Lower lobe of right lung (tissue), 2 donors: ENCODE measurements at places on chromosomes 11 and 22. TPM values are rescaled to one million over a fixed set of nuclear protein-coding genes. Genes with fewer than 3 reads are reported as not detected.

The SCGB1C1 gene
- not detected for total RNA-seq

The KLHL35 gene
- total RNA-seq: 2.6 TPM

The SYT9 gene
- total RNA-seq: 0.18 TPM

The IGSF9B gene
- 5.5 TPM for total RNA-seq

The LMF2 gene
- 58.8 TPM for total RNA-seq

GRCh38 chr22:26589367-26589844 lies 526 bp downstream of the TPST2 start:
- H3K27ac ChIP-seq: peak overlapping the region; percentile 91
- no peaks in the 10 kb centered on the region for H3K36me3 ChIP-seq
- H3K27me3 ChIP-seq: no peaks in the 10 kb centered on the region
- H3K4me1 ChIP-seq: peaks cover 59% of the 10 kb centered on the region

- no peak overlapping the region for H3K4me3 ChIP-seq
- H3K27ac ChIP-seq: no peak overlapping the region
- no peaks in the 10 kb centered on the region for H3K27me3 ChIP-seq
- no peaks in the 10 kb centered on the region for H3K4me1 ChIP-seq
- no peak for DNase-seq
- no peaks in the 10 kb centered on the region for H3K36me3 ChIP-seq
Observed at GRCh38 chr11:34208266-34209135, 103.1 kb downstream of the NAT10 start.

- H3K4me3 ChIP-seq: no peak overlapping the region
- H3K4me1 ChIP-seq: peaks cover 16% of the 10 kb centered on the region
- no peaks in the 10 kb centered on the region for H3K36me3 ChIP-seq
Observed at GRCh38 chr11:63019506-63019905, 3.9 kb upstream of the SLC22A8 start.

GRCh38 chr11:69637941-69638871 lies 2.8 kb upstream of the CCND1 start:
- peak; percentile 80 for DNase-seq
- H3K4me3 ChIP-seq: peak overlapping the region; percentile 80
- H3K27me3 ChIP-seq: peaks cover 44% of the 10 kb centered on the region
- no peaks in the 10 kb centered on the region for H3K36me3 ChIP-seq
- peaks cover 55% of the 10 kb centered on the region for H3K4me1 ChIP-seq

DNA sequence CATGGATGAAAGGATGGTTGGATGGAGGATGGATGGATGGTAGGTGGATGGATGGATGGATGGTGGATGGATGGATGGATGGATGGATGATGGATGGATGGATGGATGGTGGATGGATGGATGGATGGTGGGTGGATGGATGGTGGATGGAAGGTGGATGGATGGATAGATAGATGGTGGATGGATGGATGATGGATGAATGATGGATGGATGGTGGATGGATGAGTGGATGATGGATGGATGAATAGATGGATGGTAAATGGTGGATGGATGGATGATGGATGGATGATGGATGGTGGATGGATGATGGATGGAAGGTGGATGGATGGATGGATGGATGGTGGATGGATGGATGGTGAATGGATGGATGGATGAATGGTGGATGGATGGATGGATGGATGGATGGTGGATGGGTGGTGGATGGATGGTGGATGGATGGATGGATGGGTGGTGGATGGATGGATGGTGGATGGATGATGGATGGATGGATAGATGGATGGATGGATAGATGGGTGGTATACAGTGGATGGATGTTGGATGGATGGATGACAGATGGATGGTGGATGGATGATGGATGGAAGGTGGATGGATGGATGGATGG lies 350.8 kb downstream of the BRD1 start:
- no peak overlapping the region for H3K27ac ChIP-seq
- no peak overlapping the region for H3K4me3 ChIP-seq
- no peaks in the 10 kb centered on the region for H3K36me3 ChIP-seq
- peaks cover under 1% of the 10 kb centered on the region for H3K4me1 ChIP-seq
- no peak for DNase-seq

- H3K27ac ChIP-seq: no peak overlapping the region
- H3K36me3 ChIP-seq: no peaks in the 10 kb centered on the region
- H3K27me3 ChIP-seq: no peaks in the 10 kb centered on the region
- H3K4me3 ChIP-seq: no peak overlapping the region
- DNase-seq: no peak
- H3K4me1 ChIP-seq: no peaks in the 10 kb centered on the region
Observed at GRCh38 chr22:41768430-41768829, 32.0 kb upstream of the CCDC134 start.

- no peak for DNase-seq
- H3K4me1 ChIP-seq: no peaks in the 10 kb centered on the region
- H3K36me3 ChIP-seq: no peaks in the 10 kb centered on the region
- no peaks in the 10 kb centered on the region for H3K27me3 ChIP-seq
- H3K27ac ChIP-seq: no peak overlapping the region
Observed at GRCh38 chr22:26853071-26853470, 195.7 kb downstream of the MIAT start.

DNA sequence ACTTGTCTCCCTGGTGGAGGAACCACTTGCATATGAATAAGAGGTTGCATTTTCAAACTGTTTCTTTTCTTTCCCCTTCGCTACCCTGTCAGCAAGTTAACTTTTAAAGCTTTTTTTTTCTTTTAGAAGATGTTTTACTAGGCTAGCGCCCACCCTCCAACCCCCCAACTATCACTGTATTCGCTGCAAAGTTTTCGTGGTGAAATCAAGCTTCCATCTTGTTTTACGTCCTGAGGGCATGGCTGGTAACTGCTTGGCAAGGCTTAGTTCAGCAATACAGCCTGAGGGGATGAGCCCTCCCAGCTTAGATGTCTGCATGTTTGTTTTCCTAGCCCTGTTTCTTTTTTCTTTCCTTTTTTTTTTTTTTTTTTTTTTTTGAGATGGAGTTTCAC lies 1359.3 kb downstream of the LRRC4C start:
- no peak overlapping the region for H3K27ac ChIP-seq
- no peaks in the 10 kb centered on the region for H3K36me3 ChIP-seq
- H3K4me3 ChIP-seq: no peak overlapping the region
- H3K27me3 ChIP-seq: no peaks in the 10 kb centered on the region
- DNase-seq: no peak

- DNase-seq: no peak
- no peak overlapping the region for H3K27ac ChIP-seq
- no peak overlapping the region for H3K4me3 ChIP-seq
- peaks cover 44% of the 10 kb centered on the region for H3K4me1 ChIP-seq
- no peaks in the 10 kb centered on the region for H3K27me3 ChIP-seq
Observed at GRCh38 chr22:30192427-30192826, 54.1 kb downstream of the LIF start.

DNA sequence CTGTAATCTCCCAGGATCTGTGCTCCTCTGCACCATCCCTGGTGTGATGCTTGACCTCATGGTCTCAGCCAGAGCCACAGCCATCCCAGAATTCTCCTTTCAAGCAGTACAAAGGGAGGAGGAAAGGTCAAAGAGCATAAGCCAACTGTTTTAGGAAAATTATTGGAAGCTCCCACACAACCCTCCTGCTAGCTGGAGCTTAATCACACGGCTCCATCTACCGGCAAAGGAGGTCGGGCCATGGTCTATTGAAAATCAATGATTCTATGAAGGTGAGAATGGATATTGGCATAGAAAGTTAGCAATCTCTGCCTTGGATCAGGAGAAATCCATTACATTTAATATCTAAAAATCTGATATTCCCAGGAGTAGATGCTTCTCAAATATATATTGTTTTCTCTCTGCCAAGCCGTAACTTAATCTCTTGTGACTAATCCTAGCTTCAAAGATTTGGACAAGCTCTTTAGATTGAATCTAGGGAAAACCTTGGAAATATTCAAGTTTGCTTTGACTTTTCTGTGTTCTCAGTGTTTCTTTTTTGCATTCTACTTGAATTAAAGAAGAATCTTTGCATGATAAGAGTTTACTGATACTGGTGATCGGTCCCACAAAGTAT lies 259.6 kb downstream of the NTM start:
- DNase-seq: no peak
- H3K4me1 ChIP-seq: no peaks in the 10 kb centered on the region
- no peaks in the 10 kb centered on the region for H3K27me3 ChIP-seq

DNA sequence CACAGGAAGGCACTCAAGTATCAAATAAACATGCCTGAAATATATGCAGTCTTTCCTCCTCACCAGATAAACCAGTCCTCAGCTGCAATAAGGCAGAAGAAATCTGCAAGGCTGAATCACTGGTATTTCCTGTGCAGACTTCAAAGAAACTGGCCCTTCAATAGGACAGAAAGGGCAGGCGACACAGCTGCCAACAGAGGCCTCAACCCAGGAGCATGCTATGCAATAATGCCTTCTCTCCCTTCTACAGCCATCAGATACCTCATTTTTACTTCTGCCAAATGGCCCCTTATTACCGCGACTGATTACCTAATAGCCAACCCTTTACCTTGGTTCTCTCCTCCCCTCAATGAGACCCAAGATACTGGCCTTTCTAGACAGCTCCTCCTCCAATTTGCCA lies 8.0 kb downstream of the NUMA1 start:
- H3K27me3 ChIP-seq: no peaks in the 10 kb centered on the region
- peaks cover 60% of the 10 kb centered on the region for H3K4me1 ChIP-seq
- peaks cover 13% of the 10 kb centered on the region for H3K36me3 ChIP-seq
- H3K4me3 ChIP-seq: no peak overlapping the region
- no peak for DNase-seq
- H3K27ac ChIP-seq: peak overlapping the region; percentile 32

- H3K36me3 ChIP-seq: no peaks in the 10 kb centered on the region
- H3K27ac ChIP-seq: no peak overlapping the region
Observed at GRCh38 chr11:31464436-31464835, 45.0 kb downstream of the IMMP1L start.

- H3K27ac ChIP-seq: no peak overlapping the region
- H3K4me3 ChIP-seq: no peak overlapping the region
- peaks cover 61% of the 10 kb centered on the region for H3K36me3 ChIP-seq
- no peak for DNase-seq
- peaks cover 7% of the 10 kb centered on the region for H3K4me1 ChIP-seq
- no peaks in the 10 kb centered on the region for H3K27me3 ChIP-seq
Observed at GRCh38 chr22:46676479-46676878, 56.3 kb downstream of the GRAMD4 start.

DNA sequence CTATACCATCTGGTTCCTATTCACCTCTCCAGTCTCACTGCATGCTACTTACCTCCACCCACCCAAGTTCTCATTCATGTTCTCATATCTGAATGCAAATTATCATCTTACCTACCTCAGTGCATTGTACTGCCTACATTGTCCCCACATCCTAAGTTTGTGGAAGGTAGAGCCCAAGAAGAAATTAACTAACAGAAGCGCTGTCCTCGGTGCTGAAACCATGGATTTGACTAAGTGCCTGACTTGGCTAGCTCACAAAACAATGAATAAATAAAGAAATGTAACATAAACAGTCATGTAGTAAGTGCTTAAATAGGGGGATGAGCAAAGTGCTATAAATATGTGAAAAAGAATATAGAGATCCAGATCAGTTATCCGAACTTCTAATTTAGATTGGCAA lies 63.2 kb downstream of the GRIA4 start:
- H3K27me3 ChIP-seq: no peaks in the 10 kb centered on the region
- H3K36me3 ChIP-seq: no peaks in the 10 kb centered on the region
- H3K4me1 ChIP-seq: no peaks in the 10 kb centered on the region
- no peak overlapping the region for H3K27ac ChIP-seq
- H3K4me3 ChIP-seq: no peak overlapping the region

- peak overlapping the region; percentile 38 for H3K4me3 ChIP-seq
- H3K27me3 ChIP-seq: no peaks in the 10 kb centered on the region
- H3K4me1 ChIP-seq: peaks cover 80% of the 10 kb centered on the region
- DNase-seq: no peak
- H3K36me3 ChIP-seq: no peaks in the 10 kb centered on the region
Observed at GRCh38 chr11:78350091-78350645, 67.5 kb downstream of the GAB2 start.

DNA sequence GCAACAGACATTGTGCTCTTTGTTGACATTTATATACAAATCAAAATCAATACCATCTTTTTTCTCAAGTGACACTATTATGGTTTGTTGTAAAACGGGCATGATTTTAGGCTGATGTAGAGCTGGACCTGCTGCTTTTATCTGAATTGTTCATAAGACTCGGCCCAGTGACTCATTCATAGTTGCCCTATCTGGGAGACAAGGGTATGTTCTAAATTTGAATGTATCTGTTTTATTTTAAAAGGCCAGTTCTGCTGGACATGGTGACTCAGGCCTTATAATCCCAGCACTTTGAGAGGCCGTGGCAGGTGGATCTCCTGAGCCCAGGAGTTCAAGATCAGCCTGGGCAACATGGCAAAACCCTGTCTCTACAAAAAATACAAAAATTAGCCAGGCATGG lies 39.3 kb downstream of the CEP295 start:
- no peak for DNase-seq
- no peak overlapping the region for H3K27ac ChIP-seq
- H3K27me3 ChIP-seq: no peaks in the 10 kb centered on the region
- H3K4me1 ChIP-seq: no peaks in the 10 kb centered on the region
- H3K4me3 ChIP-seq: no peak overlapping the region

DNA sequence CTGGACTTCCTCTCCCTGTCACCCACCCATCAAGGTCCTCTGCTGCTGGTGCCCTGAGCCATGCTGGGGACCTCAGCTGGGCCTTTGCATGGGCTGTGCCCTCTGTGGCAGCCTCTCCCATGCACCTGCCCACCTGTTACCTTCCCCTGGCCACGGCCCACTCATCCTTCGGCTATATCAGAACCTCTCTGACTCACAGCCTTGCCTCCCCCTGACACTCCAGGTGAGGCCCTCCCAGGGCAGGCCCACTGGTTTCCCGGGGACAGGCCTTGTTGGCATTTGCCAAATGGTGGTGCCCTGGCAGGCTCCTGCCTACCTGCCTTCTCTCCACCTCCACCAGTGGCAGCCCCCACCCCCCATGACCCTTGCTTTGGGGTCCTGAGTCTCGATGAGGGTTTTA lies 73.7 kb upstream of the PRR5 start:
- H3K4me3 ChIP-seq: no peak overlapping the region
- peaks cover 18% of the 10 kb centered on the region for H3K27me3 ChIP-seq
- H3K36me3 ChIP-seq: no peaks in the 10 kb centered on the region
- DNase-seq: peak; percentile 28
- no peak overlapping the region for H3K27ac ChIP-seq
- no peaks in the 10 kb centered on the region for H3K4me1 ChIP-seq

- no peak overlapping the region for H3K4me3 ChIP-seq
- DNase-seq: no peak
- no peak overlapping the region for H3K27ac ChIP-seq
- H3K4me1 ChIP-seq: no peaks in the 10 kb centered on the region
Observed at GRCh38 chr11:31254415-31254814, 115.1 kb downstream of the DCDC1 start.

GRCh38 chr11:29166306-29166705 lies 850.5 kb downstream of the KCNA4 start:
- no peak overlapping the region for H3K4me3 ChIP-seq
- no peak for DNase-seq
- H3K4me1 ChIP-seq: no peaks in the 10 kb centered on the region
- no peaks in the 10 kb centered on the region for H3K27me3 ChIP-seq
